ENCODE measurements at places on chromosomes 3 and 15.

GRCh38 chr3:43638594-43639447, 17.0 kb upstream of the ANO10 start:
- DNase-seq: no peak

DNA sequence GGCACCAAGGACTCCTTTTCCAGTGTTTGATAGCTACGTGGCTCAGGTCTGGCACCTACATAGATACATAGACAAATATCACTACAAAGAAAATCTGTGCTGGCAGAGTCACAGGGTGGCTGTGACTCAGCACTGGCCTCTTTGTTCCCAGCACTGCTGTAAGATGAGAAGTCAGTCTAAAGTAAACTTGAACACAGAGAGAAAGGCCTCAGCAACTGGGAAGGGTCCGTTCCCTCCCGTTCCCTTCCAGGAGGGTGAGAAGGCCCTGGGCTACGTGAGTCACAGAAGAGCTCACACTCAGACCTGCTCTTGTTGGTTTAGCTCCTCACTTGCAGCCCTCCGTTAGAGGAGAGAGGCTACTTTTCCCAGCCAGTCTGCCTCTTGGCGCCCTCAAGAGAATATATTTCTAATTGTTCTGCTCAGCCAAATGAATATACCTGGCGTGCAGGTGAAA, 23.1 kb downstream of the ANXA2 start:
- no peak for DNase-seq

GRCh38 chr3:89690646-89691045, 583.2 kb downstream of the EPHA3 start:
- no peak for DNase-seq

DNA sequence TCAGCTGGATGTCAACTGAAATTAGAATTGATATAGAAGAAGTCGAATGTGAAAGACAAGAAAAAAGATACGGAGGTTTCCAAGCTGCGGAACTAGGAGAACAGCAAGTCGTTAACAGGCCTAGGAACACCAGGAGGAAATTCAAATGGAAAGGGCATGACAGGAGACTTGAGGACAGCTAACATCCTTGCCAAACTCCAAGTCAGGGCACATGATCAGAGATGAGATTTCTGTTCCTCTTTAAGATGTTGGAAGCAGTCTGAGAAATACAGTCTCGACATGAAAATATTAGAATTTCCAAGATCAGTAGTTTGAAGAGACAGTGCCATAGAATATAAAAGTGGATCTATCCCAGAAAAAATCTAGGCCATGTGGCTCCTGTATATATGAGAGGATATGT, 5.0 kb downstream of the MYO5A start:
- DNase-seq: peak; percentile 11

DNA sequence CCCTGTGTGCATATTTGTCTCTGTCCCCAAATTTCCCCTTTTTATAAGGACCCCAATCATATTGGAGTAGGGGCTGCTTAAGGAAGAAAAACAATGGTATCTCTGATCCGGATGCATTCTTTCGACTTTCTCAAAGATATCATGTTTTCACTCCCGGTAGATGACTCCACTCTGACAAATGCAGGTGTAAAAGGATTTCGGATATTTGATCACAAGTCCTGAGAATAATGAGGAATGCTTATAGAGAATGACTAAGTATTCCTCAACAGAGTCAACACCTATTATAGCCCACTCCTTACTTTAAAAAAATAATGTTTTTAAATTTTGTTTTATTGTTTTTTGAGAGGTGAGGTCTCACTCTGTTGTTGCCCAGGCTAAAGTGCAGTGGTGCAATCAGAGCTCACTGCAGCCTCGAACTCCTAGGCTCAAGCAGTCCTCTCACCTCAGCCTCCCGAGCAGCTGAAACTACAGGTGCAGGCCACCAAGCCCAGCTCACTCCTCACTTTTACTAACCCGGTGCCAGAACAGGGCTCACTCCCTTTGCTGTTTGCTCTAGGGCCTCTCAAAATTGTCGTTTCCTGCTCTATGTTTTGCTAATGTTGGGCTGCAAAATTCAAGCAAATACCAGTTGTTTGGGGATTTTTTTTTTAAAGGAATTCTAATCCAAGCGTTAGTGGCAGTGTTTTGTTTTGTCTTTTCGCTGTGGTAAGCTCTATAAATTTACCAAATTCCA, 24.6 kb downstream of the COL8A1 start:
- DNase-seq: no peak

- DNase-seq: no peak
Measured at GRCh38 chr15:53108319-53108718, 318.2 kb upstream of the ONECUT1 start.

GRCh38 chr3:1883534-1883933, 215.1 kb upstream of the CNTN4 start:
- no peak for DNase-seq

DNA sequence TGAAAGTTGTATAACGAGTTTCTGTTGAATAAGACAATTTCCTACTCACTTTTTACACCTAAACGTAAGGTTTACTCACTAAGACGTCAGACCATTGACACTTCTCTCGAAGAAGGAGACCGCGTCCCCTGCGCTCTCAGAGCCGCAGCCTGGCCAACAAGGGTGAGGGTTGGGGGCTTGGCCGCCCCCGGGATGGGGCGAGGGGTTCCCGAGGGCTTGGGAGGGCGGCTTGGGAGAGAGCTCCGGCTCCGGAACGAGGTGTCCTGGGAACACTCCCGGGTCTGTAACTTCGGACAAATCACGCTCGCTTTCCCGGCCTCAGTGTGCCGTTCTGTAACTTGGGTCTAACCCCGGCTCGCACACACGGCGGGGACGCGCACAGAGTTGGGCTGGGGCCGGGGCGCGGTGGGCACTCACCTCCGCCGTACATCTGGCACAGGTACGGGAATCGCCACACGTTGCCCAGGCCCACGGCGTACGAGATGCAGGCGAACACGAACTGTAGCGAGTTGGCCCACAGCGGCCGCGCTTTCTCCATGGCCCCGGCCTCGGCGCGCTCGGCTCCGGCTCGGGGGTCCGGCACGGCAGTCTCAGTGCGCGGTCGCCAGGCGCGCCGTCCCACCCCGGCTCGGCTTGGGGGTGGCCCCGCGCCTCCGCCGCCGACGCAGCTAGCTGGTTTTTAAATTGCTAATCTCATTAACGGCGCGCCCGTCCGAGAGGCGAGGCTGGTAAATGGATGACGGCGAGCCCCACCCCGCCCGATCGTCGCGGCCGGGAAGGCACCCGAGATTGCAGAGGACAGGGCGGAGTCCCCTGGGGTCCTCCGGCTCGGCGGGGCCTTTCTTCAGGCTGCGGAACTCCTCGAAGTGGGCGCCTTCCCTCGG, at the start of gene SLC6A20:
Gene SLC6A20, minus strand, starts transcription at position 655 of the 884 bp plus-strand sequence. Its CDS starts 117 bp downstream, at position 538.
- no peak for DNase-seq

DNA sequence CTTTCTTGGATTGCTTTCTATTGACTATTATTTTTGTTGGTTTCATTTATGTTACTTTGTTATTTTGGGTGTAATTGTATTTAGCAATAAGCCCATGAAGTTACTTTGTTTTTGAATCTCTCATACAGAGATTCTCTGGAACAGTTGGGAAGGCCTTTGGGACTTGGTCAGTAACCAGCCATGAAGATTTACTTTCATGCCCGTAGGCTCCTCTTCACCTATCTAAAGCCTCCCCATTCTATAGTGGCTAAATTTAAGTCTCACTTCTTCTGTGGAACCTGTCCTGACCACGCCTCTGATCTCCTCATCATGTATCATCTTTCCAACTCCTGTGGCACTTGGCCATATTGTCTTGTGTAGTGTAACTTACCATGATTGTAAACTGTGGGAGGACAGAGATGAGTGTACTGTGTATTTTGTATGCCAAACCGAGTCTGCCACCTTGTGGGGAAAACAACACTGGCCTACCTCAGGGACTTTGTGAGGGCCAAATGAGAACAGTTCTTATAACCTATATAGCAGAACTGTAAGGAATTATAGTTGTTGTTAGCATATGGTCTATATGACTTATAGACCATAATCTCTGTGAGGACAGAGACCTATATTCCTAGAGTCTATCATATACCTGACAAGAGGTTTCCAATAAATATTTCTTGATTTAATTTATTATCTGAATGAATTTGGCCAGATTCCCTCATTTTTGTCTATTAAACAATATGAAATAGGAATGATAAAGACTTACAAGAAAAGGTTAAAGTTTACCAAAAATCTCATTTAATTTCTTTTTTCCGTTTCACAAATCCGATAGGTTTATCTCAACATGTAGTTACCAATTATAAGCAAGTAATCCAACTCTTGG, 75.0 kb downstream of the STARD9 start:
- peak; percentile 71 for DNase-seq

DNA sequence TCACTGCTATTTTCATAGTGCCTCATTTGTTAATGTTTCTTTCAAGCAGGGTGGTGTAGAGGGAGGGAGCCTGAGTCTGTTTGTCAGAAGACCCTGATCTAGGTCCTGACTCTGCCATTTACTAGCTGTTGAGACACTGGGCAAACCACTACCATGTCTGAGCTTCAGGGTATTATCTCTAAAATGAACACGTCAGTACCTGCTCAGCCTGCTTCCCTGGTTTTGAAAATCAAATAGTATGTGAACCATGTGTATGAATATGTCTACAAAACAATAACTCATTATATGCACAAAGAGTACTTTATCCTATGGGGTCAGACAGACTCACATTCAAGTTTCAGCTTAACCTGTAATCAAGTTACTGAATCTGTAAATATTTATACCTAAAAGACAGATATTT, 25.1 kb downstream of the SYNPR start:
- no peak for DNase-seq

- DNase-seq: no peak
Measured at GRCh38 chr3:17035033-17035432, 150.3 kb downstream of the PLCL2 start.

- peak; percentile 71 for DNase-seq
Measured at GRCh38 chr3:50194128-50194902, 2.9 kb downstream of the GNAT1 start.

DNA sequence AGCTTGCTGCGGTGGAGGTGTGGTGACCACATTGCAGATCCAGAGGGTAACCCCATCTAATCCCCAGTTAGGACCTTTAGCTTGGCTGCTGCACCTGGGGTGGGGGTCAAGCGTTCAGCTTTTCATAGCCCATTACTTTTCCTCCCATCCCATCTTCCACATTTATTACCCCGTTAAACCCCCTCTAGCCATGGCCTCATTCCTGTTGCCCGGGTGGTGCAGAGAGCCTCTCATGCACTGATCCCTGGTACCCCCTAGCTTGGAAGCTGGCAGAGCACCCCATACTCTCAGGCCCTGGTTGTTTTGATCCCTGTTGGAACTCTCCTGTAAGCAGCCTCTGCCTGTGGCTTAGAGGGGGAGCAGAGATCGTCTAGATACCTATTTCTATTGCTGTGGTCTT, 20.8 kb downstream of the CDAN1 start:
- no peak for DNase-seq

GRCh38 chr15:48334260-48334659, 3.0 kb downstream of the DUT start:
- no peak for DNase-seq

DNA sequence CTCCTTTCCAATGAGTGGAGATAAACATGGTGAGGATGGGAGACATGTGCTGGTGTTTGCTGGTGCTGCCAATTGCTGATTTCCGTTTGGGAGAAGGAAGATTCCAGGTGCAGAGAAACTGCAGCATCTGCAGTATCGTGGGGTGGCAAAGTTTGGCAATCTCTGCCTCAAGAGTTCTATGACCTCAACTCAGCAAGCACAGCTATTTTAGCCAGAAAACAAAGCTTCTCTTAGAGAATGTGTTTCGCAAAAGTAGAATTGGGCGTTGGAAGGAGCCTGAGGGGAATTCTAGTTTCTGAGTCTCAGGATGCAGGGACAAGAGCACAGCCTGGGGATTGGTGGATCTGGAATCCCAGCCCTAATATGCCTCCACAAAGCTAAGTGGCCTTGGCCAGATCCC, 18.2 kb upstream of the SHC4 start:
- no peak for DNase-seq

GRCh38 chr3:147411238-147411814, 2.2 kb downstream of the ZIC1 start:
- peak; percentile 33 for DNase-seq

GRCh38 chr3:136658946-136659682, 93.1 kb downstream of the STAG1 start:
- peak; percentile 87 for DNase-seq

DNA sequence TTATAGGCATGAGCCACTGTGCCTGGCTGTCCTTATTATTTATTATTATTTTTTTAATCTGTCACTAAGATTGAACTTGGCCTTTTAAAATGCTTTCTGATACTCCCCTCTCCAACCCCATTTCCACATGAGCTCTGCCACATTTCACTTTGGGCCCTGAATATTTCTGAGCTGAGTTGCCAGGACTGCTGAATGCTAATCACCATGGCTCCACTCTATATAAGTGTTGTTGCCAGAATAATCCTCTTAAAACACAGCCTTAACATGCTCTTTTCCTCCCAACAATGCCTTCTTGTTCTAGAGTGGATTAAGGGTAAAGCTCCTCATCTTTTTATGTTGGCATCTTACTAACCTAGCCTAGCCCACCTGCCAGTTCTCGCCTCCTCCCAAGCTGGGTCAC, 124.4 kb downstream of the PDZRN3 start:
- DNase-seq: no peak

DNA sequence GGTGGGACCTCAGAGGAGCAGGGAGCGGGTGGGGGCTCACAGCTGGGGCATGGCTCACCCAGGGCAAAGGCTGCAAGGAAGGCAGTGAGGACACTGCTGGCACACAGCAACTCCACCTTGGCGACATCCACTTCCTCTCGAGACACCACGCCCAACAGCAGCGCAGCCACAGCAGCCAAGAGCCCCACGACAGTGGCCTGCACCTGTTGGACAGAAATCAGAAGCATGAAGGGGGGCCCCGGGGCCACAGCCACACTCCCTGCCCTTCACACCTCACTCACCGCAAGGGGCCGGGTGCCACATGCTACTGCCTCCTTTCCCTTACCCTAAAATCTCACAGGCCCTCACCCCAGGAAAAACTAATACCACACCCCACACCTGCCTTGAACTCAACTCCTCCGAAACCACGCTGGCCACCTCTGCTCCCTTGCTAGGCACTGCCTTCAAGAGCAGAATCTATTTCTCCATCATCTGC, 57.3 kb downstream of the ROPN1B start:
- no peak for DNase-seq

DNA sequence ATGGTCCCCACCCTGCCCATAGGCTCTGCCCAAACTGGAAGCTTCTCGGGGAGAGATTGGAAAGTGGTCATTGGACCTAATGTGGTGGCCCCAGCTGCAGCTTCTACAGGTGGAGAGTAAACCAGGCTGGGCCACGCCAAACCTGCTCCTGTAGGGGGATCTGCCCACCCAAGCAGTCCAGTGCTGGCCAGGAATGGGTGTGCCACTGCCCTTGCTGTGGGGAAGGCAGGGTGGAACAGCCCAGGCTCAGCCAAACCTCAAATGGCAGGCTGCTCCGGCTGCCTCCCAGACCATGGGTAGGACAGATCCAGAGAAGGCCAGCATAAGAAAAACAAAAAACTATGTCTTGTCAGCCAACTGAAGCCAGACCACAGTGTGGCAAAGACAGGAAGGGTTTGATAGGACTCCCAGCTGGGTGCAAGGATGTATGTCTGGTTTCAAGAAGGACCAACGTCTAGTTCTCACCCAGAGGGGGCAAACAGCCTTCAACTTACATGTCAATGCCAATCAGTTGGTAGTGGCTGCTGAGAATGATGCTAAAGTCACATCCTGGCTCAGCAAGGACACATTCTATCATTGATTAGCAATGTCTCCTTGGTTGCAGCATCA, 267.3 kb downstream of the UACA start:
- no peak for DNase-seq

All from midbrain (tissue), 1 donor.